Spinal cord (tissue), 10 donors: ENCODE measurements at places on chromosomes 13 and 19.

GRCh38 chr19:41327076-41327575 lies 17.2 kb downstream of the CCDC97 start:
- no peak for DNase-seq

DNA sequence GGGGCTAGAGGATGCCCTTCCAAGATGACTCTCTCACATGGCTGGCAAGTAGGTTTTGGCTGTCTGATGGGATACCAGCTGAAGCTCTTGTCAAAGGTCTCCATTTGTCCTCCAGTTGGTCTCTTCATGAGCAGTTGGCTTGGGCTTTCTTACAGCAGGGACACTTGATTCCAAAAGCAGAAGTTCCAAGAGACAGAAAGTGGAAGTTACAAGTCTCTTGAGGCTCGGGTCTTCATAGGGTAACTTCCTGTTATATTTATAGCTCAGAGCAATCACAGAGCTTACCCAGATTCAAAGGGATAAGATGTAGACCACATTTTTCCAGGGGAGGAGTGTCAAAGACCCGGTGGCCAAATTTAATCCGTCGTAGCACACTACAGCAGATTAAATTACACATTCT lies 440.0 kb downstream of the RFC3 start:
- DNase-seq: no peak

- no peak for DNase-seq
Observed at GRCh38 chr13:73466561-73466960, 407.8 kb downstream of the KLF5 start.

- no peak for DNase-seq
Observed at GRCh38 chr19:44722131-44723121, 23.5 kb downstream of the CEACAM16 start.

- DNase-seq: no peak
Observed at GRCh38 chr13:76271728-76272232, 614.4 kb downstream of the KCTD12 start.

DNA sequence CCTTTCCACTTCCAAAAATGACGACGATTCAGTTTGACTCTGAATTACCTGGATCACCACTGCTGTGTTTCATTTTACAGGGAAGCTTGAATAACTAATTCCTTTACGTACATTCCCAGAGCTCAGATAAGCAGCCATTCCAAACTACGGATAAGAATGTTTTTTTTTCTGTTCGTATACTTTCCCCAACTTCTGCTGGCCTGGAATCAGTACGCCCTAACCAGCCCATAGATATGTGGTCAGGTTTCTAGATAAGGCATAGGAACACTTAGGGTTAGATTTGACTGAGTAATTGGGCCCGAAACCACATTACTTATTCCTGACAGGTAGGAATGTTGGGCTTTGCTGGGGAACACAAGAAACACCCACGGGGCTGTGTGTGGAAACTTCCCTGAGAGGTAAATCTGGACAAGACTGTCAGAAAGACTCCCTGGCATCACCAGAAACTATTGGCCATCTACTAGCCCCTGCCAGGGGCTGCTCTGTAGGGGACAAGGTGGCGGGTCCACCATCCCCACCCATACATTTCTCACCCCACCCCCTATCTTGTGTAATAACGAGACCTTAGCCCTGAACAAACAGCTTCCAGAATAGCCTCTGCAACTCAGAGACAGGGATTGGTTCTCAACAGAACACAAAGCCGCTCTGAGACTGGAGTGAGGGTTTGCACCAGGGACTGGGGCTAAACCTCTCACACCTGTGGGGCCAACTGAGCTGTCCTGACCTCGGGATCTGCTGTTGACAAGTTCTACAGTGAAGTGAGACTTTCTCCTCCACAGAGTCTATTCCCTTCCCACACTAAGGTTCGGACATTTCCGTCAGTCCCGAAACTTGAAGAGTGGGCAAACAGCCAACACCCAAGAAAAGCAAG lies 15.6 kb downstream of the RHPN2 start:
- DNase-seq: no peak

- no peak for DNase-seq
Observed at GRCh38 chr13:60020288-60020687, 143.4 kb downstream of the DIAPH3 start.

- no peak for DNase-seq
Observed at GRCh38 chr19:47228168-47228936, 2.6 kb downstream of the BBC3 start.

DNA sequence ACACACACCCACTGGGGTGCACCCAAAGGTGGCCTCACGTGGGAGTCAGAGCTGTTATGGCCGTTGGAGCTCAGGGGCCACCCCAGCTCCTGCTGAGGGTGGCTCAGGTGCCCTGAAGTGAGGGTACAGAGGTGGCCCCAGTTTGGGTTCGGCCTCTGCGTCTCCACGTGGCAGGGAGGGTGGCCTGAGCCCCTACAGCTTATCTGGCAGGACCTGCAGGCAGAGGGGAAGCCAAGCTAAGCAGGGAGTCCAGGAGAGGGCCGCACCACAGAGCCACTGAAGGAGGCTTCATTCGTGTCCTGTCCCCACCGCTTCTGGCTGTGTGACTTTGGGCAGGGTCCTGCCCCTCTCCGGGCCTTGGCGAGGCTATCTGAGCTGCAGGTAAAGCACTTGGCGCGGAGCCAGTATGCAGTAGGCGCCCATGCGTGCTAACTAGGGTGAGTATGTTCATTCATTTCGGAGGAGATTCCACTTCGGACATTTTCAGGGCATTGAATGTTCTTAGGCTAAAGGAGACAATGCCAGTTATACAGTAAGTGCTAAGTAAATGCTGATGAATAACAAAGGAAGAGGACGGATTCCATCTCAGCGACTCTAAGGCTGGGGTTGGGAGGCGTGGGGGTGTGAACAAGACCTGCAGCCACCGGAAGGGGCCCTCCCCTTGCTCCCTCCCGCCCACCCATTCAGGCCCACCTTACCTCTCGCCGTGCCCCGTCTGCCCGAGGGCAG lies 4.9 kb downstream of the REX1BD start:
- no peak for DNase-seq

GRCh38 chr13:111662451-111662850 lies 342.0 kb downstream of the TEX29 start:
- DNase-seq: no peak

DNA sequence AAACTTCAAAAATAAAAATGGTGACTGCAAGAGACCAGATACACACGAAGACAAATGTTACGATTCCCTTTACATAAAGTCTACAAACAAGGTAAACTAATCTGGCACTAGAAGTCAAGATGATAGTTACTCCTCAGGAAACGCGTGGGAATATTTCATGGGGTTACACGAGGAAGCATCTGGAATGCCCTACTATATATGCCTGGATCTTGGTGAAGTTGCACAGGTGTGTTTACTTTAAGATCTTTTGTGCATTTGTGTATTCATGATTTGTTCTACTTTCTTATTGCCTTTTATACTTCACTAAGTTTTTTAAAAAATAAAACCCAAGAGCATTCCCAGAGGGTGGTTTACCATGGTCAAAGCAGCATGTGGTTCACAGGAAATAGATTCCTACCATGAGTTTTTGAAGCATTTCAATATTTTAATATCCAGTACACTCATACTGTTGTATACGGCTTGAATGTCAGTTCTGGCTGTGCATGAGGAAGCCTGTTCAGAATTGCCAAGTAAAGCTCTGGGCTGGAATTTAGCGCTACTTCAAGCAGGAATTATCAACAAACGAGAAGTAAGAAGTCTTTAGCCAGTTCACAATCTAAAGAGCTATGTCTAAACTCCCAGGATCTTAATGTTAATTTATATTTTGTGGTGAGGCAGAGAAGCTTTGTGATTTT lies 239.8 kb upstream of the KLHL1 start:
- no peak for DNase-seq

- DNase-seq: no peak
Observed at GRCh38 chr13:19345916-19346422, 164.3 kb upstream of the TUBA3C start.

DNA sequence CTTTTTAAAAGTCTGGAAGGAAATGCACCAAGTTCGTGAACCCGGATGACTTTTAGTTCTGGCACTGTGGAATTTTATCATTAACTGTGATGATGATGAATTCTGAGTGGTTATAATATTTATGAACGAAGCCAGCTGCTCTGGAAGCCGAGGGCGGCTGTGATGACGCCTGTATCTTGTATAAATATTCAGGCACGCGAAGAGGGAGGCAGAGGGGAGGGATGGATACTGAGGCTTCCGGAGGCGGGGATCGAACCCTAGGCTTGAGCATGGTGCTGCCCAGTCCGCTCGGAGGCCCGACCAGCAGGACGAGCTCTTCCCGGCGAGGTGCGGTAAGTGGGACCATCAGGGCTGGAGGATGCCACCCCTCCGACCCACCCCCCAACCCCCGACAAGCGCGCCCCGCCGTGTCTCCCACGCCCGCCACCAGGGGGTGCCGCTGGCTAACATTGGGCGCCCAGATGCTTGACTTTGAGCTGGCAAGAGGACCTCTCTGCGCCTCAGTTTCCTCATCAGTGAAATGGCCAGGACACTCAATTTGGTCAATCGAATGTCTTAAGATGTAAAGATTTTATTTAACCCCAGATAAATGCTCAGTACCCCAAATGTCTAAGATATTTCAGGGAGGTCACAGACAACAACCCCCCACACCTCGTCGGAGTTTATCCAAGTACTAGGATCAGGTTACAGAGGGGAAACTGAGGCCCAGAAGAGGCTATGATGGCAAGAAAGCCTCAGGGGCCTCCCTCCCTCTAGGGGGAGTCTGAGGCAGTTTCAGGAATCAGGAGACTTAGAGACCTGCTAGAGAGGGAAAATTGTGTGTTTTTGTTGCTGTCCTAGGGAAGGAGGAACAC lies 4.5 kb upstream of the RAB3A start:
- DNase-seq: no peak

DNA sequence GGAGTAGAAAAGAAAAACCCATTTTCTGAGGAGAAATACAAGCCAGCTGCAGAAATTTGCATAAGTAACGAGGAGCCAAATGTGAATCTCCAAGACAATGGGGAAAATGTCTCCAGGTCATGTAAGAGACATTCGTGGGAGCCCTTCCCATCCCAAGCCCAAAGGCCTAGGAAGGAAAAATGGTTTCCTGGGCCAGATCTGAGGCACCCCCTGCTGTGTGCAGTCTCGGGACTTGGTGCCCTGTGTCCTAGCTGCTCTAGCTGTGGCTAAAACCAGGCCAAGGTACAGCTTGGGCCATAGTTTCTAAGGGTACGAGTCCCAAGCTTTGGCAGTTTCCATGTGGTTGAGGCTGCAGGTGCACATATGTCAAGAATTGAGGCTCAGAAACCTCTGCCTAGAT lies 444.9 kb downstream of the PCDH20 start:
- no peak for DNase-seq

GRCh38 chr13:25375727-25376358 lies 4.1 kb downstream of the ATP8A2 start:
- no peak for DNase-seq

- no peak for DNase-seq
Observed at GRCh38 chr13:39641645-39642044, 13.8 kb upstream of the COG6 start.

- DNase-seq: no peak
Observed at GRCh38 chr19:17086120-17086519, 10.5 kb downstream of the MYO9B start.

DNA sequence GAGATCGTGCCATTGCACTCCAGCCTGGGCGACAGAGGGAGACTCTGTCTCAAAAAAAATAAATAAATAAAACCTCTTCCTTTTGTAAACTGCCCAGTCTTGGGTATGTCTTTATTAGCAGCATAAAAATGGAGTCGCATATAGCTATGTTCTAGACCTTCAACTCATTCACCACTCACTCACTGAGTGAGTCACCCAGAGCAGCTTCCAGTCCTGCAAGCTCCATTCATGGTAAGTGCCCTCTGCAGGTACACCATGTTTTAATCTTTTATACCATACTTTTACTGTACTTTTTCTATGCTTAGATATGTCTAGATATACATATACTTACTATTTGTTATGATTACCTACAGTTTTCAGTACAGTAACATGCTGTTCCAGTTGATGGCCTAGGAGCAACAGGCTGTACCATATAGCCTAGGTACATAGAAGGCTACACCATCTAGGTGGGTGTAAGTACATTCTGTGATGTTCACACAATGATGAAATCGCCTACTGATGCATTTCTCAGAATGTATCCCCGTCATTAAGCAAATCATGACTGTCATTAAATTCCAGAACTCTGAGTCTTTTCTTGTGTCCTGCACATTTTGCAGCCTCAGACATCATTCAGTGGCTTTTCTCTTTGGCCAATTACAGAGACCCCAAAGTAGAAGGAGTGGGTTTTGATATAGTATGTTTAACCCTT lies 13.7 kb upstream of the FARP1 start:
- no peak for DNase-seq

DNA sequence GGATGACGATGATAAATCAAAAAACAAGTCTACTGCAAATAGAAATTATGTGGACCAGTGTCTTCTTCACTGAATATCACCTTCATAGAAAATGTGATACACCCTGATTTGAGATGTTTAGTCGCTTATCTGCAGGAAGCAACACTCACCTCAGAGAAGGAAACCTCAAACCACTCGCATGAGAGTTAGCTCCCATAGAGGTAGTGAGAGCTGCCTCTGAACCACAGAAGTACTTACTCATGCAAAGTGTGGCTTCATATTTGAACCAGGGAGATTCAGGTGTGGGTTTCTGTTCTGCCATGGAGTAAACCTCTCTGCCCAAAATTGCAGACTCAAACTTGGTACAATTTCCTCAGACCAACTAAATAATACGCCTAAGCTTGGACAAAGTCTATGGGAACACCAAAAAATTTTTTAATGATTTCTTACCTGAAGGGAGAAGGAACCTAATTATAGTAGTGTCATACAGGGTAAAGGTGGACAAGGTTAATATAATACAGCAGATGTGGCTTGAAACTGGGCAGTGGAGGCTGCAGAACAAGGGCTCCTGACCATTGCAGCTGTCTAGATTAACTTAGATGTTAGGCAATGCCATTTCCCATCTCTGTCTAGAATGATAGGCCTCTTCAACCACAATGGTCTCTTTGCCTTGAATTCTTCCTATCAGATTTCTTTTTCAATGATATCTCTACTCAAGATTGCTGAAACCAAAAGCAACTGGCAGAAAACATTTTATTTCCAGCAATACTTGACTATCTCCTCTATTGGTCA lies 29.6 kb upstream of the RCBTB2 start:
- no peak for DNase-seq

- DNase-seq: peak; percentile 66
Observed at GRCh38 chr13:23985839-23986238, 88.5 kb upstream of the C1QTNF9B start.

- DNase-seq: no peak
Observed at GRCh38 chr19:56400485-56400884, 3.6 kb upstream of the ZNF583 start.
